ENCODE measurements at places on chromosomes 16 and 17. TPM values are rescaled to one million over a fixed set of nuclear protein-coding genes. Genes with fewer than 3 reads are reported as not detected.

Gene TOX3
- total RNA-seq = not detected

Gene CCDC144A
- 9.9 TPM for total RNA-seq

Gene MT4
- total RNA-seq = not detected

Gene ITGAD
- total RNA-seq = not detected

DNA sequence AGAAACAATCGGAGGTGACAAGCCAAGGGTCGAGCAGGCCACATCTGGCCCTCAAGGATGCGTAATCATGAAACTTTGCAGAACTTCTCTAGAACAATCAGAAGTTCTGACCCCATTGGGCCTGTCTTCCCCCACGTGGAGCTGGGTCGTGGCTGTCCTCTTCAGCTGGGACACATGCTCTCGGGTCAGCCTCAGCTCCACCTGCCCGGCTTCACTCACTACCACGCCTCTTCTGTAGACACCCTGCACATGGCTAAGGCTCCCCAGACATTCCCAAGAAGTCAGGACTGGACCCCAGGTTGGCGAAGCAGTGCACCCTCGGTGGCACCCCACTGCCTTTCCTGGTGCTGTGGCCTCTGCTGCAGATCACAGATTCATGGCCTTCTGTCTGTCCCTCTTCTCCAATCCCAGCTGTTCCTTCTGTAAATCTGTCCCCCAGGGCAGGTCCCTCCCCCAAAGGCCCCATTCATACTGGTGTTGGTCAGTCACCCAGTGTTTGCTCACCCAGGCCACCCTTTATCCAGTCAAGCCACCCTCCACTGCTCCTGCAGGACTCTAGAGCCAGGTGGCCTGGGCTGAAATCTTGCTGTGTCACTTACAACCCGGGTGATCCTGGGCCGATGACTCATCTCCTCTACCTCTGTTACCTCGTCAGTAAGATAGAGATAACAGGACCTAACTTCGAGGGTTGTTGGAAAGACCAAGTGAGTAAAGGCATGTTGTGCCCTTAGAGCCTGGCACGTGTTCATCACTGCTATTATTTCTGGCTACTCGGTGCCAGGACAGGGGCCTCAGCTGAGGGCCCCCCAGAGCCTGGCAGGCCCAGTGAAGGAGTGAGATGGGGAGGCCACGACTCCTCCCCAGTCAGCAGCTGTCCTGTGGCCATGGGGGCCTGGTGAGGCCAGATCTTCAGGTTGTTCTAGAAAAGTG is 1.4 kb upstream of the SLC5A11 start:
- H3K27ac ChIP-seq = no peak overlapping the region
- H3K4me3 ChIP-seq = no peak overlapping the region
- no peak for DNase-seq
- no peaks in the 10 kb centered on the region for H3K4me1 ChIP-seq
- peaks cover 10% of the 10 kb centered on the region for H3K27me3 ChIP-seq

DNA sequence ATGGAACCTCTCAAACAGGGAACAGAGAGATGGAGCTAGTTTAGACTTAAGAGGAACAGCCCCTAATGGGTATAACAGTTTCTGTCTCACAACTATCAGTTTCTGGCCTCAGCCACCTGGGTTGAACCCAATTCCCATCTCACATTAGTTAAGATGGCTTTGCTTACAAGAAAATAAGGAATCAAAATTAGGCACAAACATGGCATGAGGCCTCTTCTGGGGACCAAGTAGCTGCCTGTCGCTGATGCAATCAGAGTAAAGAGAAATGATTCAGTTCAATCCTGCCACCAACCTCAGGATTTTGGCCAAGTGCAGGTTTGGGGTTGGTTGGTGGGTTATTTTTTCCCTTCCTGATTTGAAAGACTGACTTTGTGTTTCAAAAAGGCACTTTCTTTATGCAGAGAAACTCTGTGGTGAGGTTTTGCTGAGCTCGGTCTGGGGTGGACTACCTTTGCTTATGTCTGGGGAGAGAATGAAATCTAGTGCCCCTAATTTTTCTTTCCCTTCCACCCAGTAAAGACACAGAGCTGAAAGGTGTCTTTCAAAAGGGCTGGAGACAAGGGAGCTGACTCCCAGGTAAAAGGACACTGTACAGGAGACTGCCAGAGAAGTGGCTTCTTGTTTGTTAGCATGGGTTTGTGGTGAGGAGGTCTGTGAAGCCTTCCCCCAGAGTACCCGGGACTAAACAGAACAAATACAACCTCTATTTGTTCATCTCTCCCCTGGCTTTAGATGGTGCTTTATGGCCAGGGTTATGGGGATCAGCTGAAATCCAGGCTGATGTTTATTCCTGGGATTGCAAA is 44.8 kb upstream of the NFAT5 start:
- peak overlapping the region; percentile 49 for H3K4me3 ChIP-seq
- no peak for DNase-seq

DNA sequence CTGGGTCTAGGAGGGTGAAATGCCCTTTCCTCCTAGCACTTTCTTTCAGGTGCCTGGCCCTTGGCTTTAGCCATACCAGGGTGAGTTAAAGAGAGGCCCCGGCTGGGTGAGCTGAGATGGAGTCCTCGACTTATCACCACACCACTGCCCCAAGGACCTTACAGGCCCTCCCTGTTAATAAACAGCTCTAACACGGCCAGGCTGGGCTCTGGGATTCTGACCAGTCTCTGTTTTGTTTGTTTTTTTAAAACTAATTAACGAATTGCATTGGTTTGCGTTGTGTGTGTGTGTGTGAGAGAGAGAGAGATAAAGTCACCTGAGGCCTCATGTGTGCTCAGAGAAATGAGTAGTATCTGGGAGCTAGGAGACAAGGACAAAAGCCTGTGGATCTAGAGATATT is 14.3 kb downstream of the MYL4 start:
- H3K4me1 ChIP-seq = peaks cover 19% of the 10 kb centered on the region
- H3K36me3 ChIP-seq = no peaks in the 10 kb centered on the region
- H3K27ac ChIP-seq = no peak overlapping the region

DNA sequence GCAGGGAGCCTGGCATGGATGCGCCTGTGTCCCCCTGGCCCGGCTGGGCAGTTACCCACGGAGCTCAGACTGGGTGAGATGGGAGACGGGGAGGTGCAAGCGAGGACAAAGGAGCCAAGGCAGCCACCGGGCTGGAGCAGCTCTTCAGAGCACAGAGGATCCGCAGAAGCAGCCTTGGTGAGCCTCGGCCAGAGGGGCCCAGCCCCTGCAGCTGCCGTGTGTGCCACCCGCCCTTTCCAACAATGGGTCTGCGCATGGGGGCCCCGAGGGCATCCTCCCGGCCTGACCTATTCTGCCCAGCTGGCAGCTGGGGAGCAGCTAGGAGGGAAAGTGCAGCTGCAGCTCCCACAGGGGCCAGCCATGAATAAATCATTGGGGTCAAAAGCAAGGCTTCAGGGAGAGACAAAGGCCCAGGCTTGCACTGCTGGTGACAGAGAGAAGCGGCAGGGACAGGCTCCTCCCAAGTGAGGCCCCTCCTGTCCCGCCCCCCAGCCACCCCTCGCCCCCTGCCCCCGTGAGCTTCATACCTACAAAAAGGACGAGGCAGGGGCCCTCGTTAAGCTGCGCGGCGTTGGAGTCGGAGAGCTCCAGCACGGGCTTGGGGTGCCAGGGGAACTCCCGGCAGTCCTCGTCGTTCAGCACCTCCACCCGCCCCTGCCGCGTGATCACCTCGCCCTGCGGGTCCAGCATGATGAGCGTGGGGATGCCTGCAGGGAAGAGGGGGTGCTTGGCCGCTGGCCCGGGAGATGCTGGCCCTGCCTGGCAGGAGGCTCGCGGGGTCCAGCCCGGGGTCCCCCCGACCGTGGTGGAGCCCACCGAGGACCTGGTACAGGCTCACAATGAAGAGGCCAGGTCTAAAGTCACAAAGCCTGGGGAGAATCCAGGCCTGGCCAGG is 22.6 kb downstream of the MRM3 start:
- H3K36me3 ChIP-seq = no peaks in the 10 kb centered on the region
- H3K27ac ChIP-seq = no peak overlapping the region
- no peaks in the 10 kb centered on the region for H3K4me1 ChIP-seq
- H3K27me3 ChIP-seq = peaks cover 10% of the 10 kb centered on the region

DNA sequence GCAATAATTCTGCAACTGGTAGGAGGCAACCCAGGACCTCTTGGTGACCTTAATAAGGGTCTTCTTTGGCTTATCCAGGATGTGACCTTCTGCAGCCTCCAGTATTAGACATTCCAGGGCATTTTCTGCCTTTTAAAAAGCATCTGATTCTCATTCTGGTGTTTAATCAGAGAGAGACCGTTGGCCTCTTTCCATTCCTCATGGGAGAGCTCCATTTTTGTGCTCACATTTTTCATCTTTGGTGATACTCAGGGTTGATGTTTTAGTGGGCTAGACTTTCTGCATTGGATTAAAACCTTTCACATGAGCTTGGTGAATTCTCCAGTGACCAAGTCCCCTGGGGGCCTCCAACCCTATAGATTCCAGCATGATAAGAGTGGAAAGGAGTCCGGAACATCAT is 150.2 kb upstream of the CACNG5 start:
- no peak overlapping the region for H3K27ac ChIP-seq
- H3K27me3 ChIP-seq = no peaks in the 10 kb centered on the region
- peaks cover 11% of the 10 kb centered on the region for H3K36me3 ChIP-seq
- H3K4me3 ChIP-seq = no peak overlapping the region

DNA sequence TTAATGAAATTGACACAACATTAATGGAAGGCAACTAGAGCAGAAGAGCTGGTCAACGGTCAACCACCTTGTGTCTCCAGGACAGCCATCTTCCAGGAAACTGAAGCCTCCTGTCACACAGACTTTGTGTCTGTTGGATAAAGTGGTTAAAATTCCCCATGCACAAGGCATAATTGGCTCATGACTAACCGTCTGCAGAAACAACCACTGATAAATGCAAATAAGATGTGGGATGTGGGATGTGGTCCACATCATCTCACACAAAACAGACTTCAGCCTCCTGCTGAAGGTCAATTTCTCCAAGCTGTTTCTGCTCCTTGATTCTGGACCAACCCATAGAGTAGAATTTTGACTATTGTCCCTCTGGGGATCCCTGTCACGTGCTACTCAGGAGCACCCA is 26.9 kb upstream of the XYLT1 start:
- no peak overlapping the region for H3K4me3 ChIP-seq
- peaks cover 11% of the 10 kb centered on the region for H3K27me3 ChIP-seq
- no peaks in the 10 kb centered on the region for H3K36me3 ChIP-seq
- no peak overlapping the region for H3K27ac ChIP-seq
- no peak for DNase-seq

- no peaks in the 10 kb centered on the region for H3K27me3 ChIP-seq
- peaks cover 34% of the 10 kb centered on the region for H3K4me1 ChIP-seq
- peaks cover 3% of the 10 kb centered on the region for H3K36me3 ChIP-seq
- no peak for DNase-seq
- peak overlapping the region; percentile 80 for H3K4me3 ChIP-seq
- peak overlapping the region; percentile 67 for H3K27ac ChIP-seq
Measured at GRCh38 chr17:7611635-7612293, 2.9 kb downstream of the FXR2 start.

DNA sequence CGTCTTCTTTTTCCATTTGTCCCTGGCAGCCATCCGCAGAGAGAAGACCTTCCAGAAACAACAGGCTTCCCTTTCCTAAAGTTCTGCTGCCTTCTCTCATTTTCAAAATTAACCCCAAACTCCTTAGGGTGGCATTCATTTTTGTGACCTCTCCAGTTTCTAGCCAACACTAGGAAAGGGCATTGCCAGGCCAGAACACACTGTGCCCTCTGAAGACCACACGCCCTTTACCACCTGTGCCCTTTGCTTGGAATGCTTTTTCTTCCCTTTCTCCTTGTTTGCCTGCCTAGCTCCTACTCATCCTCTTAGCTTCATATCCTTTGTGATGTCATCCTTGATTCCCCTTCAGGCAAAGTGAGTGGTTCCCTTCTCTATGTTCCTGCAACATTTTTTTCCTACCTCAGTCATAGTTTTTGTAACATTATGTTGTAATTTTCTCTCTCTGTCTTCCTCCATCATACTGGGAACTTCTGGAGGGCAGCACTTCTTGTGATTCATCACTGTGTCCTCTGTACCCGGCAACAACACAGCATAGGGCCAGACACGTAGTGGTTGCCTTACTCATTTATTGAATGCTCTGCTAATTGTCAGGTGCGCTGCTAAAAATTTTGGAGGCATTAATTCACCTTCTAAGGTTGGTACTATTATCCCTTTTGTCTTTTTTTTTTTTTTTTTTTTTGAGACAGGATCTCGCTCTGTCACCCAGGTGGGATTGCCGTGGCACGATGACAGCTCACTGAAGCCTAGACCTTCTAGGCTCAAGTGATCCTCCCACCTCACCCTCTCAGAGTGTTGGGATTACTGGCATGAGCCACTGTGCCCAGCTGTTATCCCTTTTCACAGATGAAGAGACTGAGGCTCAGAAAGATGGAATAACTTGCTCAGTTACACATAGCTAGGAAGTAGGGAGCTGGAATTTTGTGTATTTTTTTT is 1.0 kb downstream of the KAT8 start:
- peaks cover 14% of the 10 kb centered on the region for H3K4me1 ChIP-seq
- H3K27me3 ChIP-seq = no peaks in the 10 kb centered on the region
- no peak for DNase-seq
- peak overlapping the region; percentile 93 for H3K4me3 ChIP-seq

DNA sequence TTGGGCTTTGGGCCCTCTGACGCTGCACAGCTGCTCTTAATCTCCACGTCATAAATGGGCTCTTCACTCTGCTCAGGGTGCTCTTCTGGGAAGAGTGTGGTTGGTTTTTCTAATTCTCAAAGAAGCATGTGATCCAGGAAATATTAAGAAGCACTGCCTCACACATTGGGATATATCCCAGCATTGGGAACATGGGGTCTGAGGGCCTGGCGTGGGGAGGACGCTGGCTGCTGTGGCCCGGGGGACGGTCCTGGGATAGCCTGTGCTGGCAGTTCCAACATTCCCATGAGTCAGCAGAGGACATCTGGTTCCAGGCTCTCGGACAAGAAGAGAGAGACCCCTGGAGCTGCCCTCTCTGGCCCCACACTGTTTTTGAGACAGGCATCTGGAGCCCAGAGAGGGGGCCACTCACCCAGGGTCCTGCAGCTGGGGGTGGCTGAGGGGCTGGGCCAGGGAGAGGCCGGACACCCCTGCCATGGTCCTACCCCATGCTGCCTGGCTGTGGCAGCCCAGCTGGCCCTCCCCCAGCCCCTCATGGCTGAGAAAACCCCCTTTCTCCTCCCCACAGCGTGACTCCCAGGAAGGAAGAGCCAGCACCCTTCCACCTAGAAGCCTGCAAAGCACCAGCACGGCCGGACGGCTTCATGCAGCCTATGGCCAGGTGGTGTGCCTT is 58.8 kb downstream of the NT5M start:
- no peak overlapping the region for H3K4me3 ChIP-seq
- DNase-seq = no peak
- H3K4me1 ChIP-seq = peaks cover 3% of the 10 kb centered on the region
- H3K27me3 ChIP-seq = peaks cover 28% of the 10 kb centered on the region
- no peak overlapping the region for H3K27ac ChIP-seq

DNA sequence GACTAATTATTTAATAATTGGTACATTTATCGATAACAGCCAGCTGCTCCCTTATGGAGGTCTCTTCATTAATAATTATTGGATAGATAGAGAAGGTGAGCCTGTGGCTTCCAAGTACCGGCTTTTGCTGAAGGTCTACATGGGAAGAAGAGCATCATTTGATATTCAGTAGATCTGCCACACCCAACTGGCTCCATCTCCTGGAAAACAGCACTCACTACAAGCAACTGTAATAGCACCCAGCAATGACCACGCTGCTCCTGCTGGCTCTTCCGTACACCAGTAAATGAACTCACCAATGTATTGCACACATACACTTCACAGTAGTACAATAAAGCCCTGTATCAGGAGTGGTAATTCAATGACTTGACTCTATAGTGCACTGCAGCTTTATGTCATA is 19.5 kb downstream of the MARVELD3 start:
- DNase-seq = no peak
- no peaks in the 10 kb centered on the region for H3K4me1 ChIP-seq
- H3K4me3 ChIP-seq = no peak overlapping the region
- no peak overlapping the region for H3K27ac ChIP-seq
- no peaks in the 10 kb centered on the region for H3K27me3 ChIP-seq

GRCh38 chr17:74213861-74214391 is 555 bp downstream of the TTYH2 start:
- peaks cover 4% of the 10 kb centered on the region for H3K36me3 ChIP-seq
- peaks cover 37% of the 10 kb centered on the region for H3K4me1 ChIP-seq
- no peaks in the 10 kb centered on the region for H3K27me3 ChIP-seq
- peak overlapping the region; percentile 96 for H3K4me3 ChIP-seq
- no peak for DNase-seq

All from T-helper 17 cell (primary cell).